Natural killer cell (primary cell): ENCODE measurements at places on chromosomes 12 and 14. TPM values are rescaled to one million over a fixed set of nuclear protein-coding genes. Genes with fewer than 3 reads are reported as not detected.

ZFYVE26 gene
- total RNA-seq = 31.0 TPM

SLC8A3 gene
- total RNA-seq = 0.30 TPM

DNA sequence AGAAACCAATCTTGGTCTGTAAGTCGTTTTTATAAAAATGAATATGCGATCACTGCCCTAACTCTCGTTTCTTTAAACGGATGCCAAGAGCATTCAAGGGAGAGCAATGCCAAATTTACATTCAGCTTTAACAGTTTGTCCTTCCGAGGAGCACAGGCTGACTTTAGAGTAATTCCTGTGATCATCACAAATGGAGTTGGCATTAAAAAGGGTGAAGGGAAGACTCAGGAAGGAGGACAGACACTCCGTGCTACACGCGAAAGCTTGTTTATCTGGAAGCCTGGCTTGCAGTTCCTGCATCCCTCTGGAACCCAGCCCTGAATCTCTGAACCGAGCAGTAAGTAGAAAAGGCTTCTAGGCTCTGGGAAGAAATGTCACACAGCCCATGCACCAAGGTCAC is 78.4 kb downstream of the PAPOLA start:
- no peak for DNase-seq

DNA sequence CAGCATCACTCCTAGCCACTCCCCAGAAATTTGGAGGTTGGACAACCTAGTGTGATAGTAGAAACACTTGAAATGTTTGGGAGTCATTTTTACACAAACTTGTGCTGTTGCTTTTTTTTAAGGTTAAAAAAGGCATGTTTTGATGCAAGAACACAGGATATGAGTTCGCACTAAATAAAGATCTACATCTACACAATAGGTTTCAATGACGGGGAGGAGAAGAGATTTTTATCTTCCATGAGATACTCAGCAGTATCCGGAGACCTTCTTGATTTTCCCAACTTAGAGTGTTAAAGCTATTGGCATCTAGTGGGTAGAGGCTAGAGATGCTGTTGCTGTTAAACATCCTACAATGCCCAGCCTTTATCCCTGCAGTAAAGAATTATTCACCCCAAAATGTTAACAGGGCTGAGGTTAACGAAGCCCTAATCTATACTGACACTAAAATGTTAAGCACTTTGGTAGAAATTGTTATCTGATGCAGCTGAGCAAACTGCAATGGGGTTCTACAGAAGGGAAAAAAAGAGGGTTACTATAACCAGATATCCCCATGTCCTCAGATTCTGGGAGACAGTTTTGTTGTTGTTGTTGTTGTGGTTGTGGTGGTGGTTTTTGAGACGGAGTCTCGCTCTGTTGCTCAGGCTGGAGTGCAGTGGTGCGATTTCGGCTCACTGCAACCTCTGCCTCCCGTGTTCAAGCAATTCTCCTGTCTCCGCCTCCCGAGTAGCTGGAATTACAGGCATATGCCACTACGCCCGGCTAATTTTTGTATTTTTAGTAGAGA is 14.0 kb upstream of the PCNX1 start:
- DNase-seq = no peak

GRCh38 chr12:107564946-107565345 is 120.7 kb upstream of the PWP1 start:
- peak; percentile 39 for DNase-seq

DNA sequence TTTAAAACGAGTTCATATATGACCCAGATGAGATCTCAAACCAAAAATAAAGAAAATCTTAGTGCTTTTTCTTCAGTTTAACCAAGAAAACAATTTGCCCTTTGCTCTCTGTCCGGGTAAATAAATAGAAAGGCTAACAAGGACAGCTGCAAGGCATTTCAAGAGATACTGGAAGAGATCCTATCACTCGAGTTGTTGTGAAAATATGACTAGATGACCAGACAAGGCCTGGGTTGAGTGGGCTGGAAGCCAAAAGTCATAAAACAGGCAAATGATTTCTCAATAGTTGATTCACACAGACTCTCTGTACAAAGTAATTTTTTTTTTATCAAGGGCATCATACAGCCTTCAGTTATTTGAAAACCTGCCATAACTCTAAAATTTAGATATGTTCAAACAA is 55.9 kb upstream of the AVPR1A start:
- no peak for DNase-seq

GRCh38 chr14:22420598-22421186 is 168.3 kb downstream of the DAD1 start:
- DNase-seq = peak; percentile 3

- peak; percentile 37 for DNase-seq
Observed at GRCh38 chr14:105161964-105162668, 6.5 kb downstream of the JAG2 start.

DNA sequence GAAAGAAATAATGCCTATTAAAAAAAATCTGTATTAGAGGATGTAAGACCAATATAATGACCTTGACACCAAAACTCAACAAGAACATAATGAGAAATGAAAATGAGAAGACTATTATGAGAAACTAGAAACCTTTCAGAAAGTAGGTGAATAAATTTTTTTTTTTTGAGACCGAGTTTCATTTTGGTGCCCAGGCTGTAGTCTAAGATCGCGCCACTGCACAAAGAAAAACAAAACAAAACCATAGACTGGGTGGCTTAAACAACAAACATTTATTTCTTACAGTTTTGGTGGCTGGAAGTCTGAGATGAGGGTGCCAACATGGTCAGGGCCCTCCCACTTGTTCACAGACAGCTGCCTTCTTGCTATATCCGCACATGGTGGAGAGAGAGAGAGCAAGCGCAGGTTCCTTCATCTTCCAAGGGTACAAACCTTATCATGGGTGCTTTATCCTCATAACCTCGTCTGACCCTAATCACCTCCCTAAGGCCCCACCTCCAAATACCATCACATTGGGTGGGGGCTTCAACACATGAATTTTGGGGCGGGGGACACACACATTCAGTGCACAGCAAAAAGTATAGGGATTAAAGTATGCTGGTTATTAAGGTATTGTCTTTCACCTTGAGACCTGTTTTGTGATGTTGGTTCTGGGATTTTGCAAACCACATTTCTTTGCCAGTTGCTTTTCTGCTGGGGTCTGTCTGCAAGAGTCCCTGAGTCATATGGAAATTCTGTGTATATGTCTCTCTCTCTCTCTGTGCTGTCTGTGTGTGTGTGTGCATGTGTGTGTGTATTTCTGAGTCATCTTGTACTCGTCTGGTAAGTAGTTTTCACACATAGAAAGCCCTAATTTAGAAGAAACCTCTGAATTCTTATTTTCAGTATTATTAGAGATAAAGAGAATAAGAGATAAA is 26.2 kb downstream of the ZCRB1 start:
- DNase-seq = peak; percentile 34
